ENCODE measurements at places on chromosomes 5 and 9. TPM values are rescaled to one million over a fixed set of nuclear protein-coding genes. Genes with fewer than 3 reads are reported as not detected.

DNA sequence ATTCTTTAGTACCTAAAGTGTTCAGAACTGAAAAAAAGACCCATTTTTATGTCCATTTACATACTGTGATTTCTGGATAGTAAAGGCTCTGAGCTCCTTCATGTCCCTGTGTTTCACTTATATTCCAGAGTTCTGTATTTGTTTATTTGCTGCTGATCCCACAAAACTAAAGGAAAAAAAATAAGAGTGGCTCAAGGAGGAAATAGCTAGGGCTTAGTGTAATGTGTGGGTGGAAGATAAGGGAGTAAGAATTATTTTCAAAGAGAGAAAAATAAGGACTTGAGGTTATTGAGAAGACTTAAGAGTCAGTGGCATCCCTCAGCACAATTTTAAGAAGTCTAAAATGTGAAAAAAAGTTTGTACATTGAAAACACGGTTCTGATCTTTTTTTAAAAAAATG is 46.0 kb downstream of the ENTREP1 start:
- no peak overlapping the region for H3K4me3 ChIP-seq
- H3K27me3 ChIP-seq, result no peaks in the 10 kb centered on the region
- H3K4me1 ChIP-seq, result peaks cover 14% of the 10 kb centered on the region
- no peak for DNase-seq

DNA sequence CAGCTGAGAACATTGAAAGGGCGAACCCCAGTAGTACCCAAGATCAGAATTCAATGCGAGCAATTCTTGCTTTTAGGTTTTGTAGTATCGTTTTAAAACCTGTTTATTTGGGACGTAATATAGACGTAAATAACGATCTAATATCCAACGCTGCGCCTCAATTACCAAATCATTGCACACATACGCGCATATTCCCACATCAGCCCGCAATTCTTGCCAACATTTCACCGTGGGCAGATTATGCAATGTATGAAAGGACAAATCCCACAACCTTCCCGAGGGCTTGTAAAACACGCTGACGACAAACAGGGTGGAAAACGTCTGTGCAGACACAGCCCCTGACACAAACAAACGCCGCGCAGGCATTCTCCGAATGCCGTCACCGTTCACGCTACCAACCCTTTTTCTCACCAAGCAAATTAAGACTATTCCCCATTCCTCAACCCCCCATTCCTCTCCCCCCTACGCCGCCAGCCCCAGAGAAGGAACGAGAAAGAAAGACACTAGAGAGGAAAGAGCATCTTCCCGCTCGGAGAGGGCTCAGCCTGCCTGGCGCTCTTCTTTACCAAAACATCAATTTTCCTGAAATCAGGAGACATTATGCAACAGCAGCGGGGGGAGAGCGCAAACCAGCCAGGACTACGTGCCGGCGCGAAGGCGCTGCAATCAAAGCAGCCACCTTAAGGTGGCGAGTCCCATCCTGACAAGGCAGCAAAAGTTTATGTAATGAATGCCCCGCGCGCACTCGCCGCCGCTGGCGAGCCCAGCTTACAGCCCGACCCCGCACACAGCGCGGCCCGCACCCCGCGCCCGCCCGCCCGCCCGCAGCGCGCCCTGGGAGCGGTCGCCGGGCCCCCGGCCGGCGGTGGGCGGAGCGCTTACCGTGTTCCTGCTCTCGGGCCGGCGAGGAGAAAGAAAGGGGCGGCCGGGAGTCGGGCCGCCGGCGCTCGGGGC is 597 bp downstream of the NFIL3 start:
- H3K36me3 ChIP-seq, result no peaks in the 10 kb centered on the region
- peak overlapping the region; percentile 88 for H3K4me3 ChIP-seq
- peak overlapping the region; percentile 95 for H3K27ac ChIP-seq
- DNase-seq, result peak; percentile 92
- H3K4me1 ChIP-seq, result no peaks in the 10 kb centered on the region

IARS1 gene
- 40.1 TPM for total RNA-seq

GRCh38 chr5:175815126-175815913 is 56.1 kb upstream of the CPLX2 start:
- H3K27me3 ChIP-seq, result no peaks in the 10 kb centered on the region
- no peak overlapping the region for H3K4me3 ChIP-seq
- no peak for DNase-seq

DNA sequence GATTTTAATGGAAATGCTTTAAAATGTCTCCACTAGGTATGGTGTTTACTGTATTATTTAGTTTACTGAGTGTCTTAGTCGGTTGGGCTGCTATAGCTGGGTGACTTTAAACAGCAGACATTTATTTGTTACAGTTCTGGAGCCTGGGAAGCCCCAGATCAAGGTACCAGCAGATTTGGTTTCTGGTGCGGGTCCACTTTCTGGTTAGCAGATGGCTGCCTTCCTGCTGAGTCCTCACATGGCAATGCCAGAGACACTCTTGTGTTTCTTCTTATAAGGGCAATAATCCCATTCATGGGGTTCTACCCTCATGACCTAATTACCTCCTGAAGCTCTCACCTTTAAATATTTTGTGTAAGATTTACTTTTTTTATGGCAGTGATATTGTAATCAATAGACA is 715 bp upstream of the OR1J4 start:
- no peaks in the 10 kb centered on the region for H3K4me1 ChIP-seq
- H3K36me3 ChIP-seq, result no peaks in the 10 kb centered on the region
- H3K4me3 ChIP-seq, result no peak overlapping the region
- no peak overlapping the region for H3K27ac ChIP-seq
- DNase-seq, result no peak
- H3K27me3 ChIP-seq, result no peaks in the 10 kb centered on the region

DNA sequence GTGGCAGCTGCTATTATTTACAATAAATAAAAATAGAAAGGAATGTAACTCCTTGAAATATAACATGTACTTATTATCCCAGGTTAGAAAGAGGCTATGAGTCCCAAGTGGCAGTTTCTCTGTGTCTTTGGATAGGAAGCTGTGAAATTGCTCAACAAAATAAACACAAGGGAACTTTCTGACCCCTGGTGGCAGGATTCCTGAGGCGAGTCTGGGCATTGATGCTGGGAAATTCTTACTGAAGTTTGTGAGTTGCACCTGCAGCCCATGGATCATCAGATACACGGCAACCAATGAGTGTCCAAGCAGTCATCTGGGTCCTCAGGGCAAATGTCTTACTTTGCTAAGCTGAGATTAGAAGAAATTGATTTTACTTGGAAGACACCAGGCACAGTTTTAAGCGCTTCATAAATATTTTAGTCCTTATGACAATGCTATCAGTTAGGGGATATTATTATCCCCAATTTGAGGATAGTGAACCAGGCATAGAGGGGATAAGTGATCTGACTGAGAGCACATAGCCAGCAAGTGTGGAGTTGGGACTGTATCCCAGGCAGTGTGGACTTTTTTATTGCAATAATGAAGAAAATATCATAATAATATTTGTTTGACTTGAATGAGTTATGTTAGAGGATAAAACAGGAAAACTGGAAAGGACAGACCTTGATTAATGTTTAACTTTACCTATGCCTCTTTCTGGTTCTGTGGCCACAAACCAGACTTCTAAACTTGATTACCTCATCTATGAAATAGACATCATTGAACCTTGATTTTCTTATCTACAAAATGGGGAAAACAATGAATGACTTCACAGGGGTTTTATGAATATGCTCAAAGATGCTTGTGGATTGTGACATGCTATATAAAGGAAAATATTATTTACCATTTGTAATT is 265.5 kb upstream of the ADAMTSL1 start:
- no peak overlapping the region for H3K27ac ChIP-seq
- no peaks in the 10 kb centered on the region for H3K36me3 ChIP-seq
- H3K4me3 ChIP-seq, result no peak overlapping the region
- no peaks in the 10 kb centered on the region for H3K27me3 ChIP-seq

- H3K4me3 ChIP-seq, result no peak overlapping the region
- no peaks in the 10 kb centered on the region for H3K36me3 ChIP-seq
- peak; percentile 50 for DNase-seq
- H3K27me3 ChIP-seq, result no peaks in the 10 kb centered on the region
- H3K4me1 ChIP-seq, result peaks cover 25% of the 10 kb centered on the region
Observed at GRCh38 chr5:137069358-137069757, 429.8 kb downstream of the SPOCK1 start.

CARD19 gene
- 21.2 TPM for total RNA-seq

GRCh38 chr9:14365670-14366069 is 51.7 kb upstream of the NFIB start:
- H3K36me3 ChIP-seq, result no peaks in the 10 kb centered on the region
- peaks cover 13% of the 10 kb centered on the region for H3K4me1 ChIP-seq
- H3K27ac ChIP-seq, result peak overlapping the region; percentile 41
- DNase-seq, result no peak

GRCh38 chr5:132147663-132148062 is 74.1 kb downstream of the CSF2 start:
- H3K4me1 ChIP-seq, result no peaks in the 10 kb centered on the region
- DNase-seq, result no peak
- no peaks in the 10 kb centered on the region for H3K36me3 ChIP-seq
- no peak overlapping the region for H3K27ac ChIP-seq
- no peaks in the 10 kb centered on the region for H3K27me3 ChIP-seq
- no peak overlapping the region for H3K4me3 ChIP-seq

GLIPR2 gene
- total RNA-seq, result 11.6 TPM

GRCh38 chr5:103582364-103582763 is 19.8 kb upstream of the NUDT12 start:
- H3K4me1 ChIP-seq, result no peaks in the 10 kb centered on the region
- DNase-seq, result no peak
- H3K36me3 ChIP-seq, result no peaks in the 10 kb centered on the region
- no peaks in the 10 kb centered on the region for H3K27me3 ChIP-seq
- H3K4me3 ChIP-seq, result no peak overlapping the region

GRCh38 chr5:10233505-10233904 is 16.2 kb downstream of the ATPSCKMT start:
- no peak for DNase-seq
- H3K4me1 ChIP-seq, result no peaks in the 10 kb centered on the region
- no peak overlapping the region for H3K4me3 ChIP-seq
- H3K27me3 ChIP-seq, result no peaks in the 10 kb centered on the region

Data from right atrium auricular region (tissue), 2 donors.